ENCODE measurements at places on chromosomes 7 and 10.

GRCh38 chr10:30683496-30683895, 53.9 kb upstream of the LYZL2 start:
- no peak for DNase-seq

- no peak for DNase-seq
Observed at GRCh38 chr7:128030263-128030653, 979 bp downstream of the LRRC4 start.

DNA sequence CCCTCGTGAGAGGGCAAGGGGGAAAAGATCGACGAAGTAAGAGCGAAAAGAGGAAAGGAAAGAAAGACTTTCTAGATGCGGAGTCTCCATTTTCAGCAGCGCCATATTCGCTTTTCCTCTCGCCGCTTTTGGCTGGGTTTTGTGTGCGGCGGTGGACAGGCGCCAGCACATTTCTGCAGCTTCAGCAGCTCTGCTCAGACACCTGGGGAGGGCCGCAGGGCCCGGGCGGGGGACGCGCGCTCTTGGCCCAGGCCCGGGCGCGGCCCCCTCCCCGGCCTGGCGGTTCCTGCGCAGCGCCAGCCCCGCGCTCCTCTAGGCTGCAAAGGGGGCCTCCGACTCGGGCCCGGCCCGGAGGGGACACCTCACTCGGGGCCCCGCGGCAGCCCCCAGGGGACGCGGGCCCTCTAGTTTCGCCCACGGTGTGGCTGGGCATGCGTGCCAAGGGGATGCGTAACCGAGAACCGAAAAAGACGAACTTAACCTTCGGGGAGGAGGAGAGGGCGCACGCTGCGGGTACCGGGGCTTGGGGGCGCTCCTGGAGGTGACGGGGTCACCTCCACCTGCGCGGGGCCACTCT, 34.5 kb upstream of the EBLN1 start:
- peak; percentile 61 for DNase-seq

- DNase-seq = no peak
Observed at GRCh38 chr10:118395947-118396346, 53.8 kb upstream of the FAM204A start.

- DNase-seq = no peak
Observed at GRCh38 chr10:42755028-42755451, 27.6 kb upstream of the BMS1 start.

- no peak for DNase-seq
Observed at GRCh38 chr7:25117226-25118047, 7.6 kb downstream of the CYCS start.

GRCh38 chr10:110353244-110354119, 48.8 kb upstream of the SMNDC1 start:
- DNase-seq = no peak

DNA sequence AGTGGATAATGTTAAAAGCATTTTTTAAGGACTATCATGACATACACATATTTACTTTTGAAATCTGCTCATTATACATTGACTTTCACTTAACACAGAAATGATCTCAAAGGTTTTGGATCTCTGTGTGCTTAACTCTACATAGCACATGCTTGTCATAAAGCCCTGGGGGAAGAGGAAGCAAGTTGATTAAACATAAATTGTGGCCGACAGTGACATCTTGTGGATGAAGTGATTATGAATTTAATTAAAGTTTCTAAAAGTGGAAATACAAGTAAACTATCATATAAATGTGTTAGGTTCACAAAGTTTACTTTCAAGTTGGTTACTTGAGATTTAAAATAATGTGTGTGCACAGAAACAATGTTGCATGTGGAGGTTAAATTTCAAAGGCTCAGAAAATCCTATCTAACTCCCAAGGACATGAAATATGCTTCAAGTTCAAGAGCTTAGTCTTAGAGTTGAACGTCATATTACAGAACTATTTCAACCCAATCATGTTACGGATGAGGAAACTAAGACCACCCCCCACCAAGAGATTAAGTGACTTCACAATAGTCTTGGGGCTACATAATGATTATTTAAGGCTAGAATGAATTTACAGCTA, 1247.8 kb downstream of the GATA3 start:
- peak; percentile 21 for DNase-seq

DNA sequence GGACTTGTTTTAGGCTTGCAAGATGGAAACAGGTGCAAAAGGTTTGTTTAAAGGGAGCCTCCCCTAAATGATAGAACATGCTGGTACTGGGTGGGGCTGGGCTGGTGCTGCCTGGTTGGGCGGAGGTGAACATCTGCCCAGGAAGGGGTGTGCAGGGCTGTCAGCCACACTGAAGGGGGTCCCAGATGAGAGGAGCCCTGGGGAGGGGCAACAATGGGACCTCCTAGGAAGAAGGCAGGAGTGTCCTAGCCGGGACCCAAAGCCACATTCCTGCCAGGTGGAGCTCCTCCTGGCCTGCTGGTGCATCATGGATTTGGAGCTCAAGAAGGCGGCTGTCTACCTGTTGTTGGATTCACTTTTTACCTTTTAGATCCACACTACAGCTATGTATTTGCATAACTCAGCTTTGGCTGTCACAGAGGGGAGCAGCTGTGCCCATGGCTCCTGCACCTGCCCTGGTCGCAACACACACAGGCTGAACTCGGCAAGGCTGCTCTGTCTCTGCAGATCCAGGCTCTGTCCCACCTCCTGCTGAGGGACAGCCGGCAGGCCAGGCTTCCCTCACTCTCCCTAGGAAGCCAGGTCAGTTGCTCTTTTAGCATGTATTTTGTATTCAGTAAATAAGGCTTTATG, 59.9 kb downstream of the ADARB2 start:
- DNase-seq = no peak

GRCh38 chr10:33237736-33238624, 96.5 kb downstream of the NRP1 start:
- DNase-seq = no peak

GRCh38 chr10:3654980-3655379, 130.0 kb downstream of the KLF6 start:
- DNase-seq = no peak

DNA sequence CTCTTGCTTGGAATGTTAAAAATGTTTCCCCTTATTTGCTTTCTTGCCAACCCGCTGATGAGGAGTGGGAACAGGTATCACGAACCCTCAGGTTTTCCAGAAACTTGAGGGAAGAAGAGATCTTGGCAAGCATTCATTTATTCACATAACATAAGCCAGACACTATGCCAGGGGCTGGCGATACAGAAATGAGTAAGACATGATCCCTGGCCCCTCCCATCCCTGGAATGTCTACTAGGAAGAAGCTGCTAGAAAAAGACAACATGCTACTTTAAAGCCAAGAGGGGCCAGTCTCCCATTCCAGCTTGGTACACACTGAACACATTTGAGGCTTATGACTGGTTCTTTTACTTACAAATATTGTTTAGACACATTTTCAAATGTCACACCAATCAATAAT, 26.4 kb downstream of the SLC35B4 start:
- DNase-seq = no peak

- no peak for DNase-seq
Observed at GRCh38 chr10:50508315-50509051, 115.3 kb downstream of the SGMS1 start.

- no peak for DNase-seq
Observed at GRCh38 chr7:114710499-114710898, 211.4 kb upstream of the MDFIC start.

DNA sequence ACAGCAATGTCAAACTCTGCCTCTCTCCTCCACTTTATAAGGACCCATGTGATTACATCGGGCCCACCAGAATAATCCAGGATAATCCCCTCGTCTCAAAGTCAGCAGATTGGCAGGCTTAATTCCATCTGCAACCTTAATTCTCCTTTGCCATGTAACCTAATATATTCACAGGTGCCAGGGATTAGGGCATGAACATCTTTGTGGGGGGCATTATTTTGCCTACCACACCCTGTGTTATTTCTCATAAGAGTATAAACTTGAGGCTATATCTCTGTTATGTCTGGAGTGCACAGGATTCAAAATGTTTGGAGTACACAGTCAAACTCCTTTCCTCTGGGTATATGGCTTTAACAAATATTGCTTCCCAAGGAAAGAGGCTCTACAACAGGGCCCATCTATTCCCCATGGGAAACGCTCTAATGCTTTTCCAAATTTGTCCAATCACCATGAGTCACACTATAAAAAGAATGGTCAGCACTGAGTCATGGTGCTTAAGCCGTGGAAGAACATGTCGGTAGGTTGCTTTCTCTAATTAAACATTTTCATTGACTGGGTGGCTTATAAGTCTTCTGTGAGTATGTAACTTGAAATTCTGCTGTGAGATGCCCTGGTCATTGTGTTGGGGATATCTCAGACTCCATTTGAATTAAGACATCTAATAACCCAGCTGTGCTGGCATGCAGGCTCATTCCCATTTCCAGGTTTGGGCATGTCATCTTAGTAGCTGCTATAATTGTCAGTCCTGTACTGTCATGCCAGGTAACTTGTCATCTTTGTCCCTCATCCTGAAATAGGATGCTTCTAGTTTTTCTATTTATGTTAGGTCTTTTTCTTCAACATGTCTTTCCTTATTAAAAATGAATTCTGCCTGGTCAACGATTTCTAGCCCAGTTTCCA, 11.5 kb upstream of the AKR1B10 start:
- no peak for DNase-seq

DNA sequence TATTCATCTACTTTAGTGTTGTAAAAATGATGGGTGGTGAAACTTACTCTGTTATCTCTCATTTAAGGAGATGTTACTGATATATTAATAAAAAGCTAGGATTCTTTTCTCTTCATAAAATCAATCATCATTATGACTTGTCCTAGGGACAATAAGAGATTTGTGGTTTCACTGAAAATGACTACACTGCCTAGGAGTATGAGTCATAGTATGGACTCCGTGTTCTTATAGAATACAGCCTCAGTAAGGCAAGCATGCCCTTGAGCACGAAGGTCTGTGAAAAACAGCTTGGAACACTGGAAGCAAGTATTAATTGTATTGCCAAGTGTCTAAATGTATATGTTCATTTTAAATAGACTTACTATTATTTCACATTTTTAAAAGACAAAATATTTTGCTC, 749.2 kb upstream of the PCDH15 start:
- no peak for DNase-seq

DNA sequence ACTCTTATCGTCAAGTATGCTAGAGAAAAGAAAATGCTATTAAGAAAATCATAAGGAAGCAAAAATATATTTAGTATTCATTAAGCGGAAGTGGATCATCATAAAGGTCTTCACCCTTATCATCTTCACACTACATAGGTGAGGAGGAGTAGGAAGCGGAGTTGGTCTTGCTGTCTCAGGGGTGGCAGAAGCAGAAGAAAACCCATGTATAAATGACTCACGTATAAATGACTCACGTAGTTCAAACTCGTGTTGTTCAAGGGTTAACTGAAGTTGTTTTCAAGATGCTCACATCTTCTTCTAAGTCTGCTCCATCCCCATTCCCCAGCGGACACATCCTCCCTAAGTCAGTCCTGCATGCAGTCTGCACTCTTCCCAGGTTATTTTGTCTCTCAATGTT, 72.4 kb downstream of the SFMBT2 start:
- DNase-seq = no peak

DNA sequence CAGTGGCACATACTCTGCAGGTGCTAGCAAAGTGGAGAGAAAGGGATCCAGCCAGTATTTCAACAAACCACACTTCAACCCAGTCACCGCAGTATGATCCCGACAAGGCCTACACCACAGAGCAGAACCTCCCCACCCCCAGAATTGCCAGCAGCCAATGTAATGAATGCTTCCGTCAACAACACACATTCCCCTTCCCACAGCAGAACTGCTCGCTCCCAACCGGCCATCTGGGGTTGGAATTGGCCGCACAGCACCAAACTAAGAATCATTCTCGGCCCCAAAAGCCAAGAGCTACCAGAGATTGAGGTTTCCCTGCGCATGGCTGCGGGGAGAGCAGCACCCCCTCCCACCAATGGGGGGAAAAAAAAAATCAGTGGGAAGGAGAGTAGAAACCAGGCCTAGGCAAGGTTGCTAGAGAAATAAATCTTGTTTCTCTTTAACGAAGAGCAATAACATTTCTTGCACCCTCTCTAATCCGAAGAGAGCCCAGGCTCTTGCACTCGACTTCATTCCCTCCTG, 1.1 kb downstream of the WASL start:
- peak; percentile 23 for DNase-seq

DNA sequence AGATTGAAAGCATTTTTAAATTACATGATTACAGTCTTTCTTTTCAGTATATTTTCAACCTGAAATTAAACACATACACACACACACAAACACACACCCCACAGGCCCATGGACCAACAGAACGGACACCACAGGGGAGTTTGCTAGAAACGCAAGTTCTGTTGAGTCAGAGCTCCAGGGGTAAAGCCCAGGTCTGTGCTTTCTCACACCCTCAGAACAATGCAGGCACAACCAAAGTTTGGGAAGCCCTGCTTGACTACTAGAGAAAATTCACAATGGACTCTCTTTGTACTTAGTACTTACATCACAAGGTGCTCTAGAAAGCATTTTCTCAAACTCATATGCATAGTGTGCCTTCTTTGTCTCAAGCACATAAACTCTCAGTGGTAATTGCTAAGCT, 704.0 kb upstream of the IGFBP3 start:
- DNase-seq = no peak

- DNase-seq = no peak
Observed at GRCh38 chr7:2860627-2861133, 16.6 kb upstream of the GNA12 start.

Data from naive thymus-derived CD4-positive, alpha-beta T cell (primary cell).